Fibroblast of skin of abdomen (primary cell): ENCODE measurements at places on chromosomes 5 and 9.

DNA sequence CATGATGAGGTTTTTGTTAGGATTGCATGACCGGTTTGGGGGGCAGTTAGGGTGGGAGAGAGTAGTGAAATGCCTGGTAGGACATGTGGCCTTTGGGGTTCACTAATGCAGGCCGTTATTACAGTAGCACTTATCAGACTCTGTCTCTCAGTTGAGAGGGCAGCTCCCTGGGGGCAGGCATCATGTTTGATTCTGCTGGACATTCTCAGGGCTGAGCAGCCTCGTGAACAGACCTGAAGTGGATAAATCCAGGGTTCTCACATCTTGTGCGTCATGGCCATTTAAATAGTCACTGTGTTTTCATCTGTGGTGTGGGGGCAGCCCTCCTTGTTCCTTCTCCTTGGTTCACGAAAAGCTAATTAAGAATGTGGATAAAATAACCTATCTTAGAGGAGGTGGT is 18.9 kb downstream of the KCNN2 start:
- DNase-seq: no peak

DNA sequence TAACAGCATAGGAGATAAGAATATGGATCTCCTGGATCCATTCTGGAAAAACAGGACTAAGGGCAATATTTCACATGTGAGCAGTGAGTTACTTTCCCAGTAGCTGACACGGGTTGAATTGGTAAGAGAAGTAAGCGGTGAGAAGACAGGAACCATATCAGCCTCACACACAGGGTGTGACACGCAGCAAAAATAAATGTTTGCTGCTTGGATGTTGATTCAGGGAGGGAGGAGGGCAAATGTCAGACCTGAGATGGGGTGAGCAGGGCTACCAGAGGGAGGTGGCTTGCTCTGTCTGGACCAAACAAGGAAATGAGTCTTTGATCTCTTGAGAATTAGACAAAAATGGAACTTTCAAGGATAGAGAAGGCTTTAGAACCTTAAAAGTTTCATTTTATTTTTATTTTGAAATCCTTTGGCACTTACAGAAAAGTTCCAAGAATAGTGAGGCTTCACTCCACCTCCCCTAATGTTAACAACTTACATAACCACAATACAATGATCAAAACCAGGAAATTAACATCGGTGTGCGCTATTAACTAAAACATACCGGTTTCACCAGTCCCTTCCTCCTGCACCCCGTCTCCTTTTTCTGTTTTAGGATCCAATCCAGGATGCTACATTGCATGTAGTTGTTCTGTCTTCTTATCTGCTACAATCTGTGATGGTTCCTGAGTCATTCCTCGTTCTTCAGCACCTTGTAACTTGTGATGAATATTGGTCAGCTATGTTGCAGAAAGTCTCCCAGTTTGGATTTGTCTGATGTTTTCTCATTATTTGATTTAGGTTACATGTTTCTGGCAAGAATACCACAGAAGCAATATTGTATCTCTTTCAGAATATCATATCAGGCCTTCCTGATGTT is 20.5 kb upstream of the ARHGEF28 start:
- DNase-seq: no peak

GRCh38 chr9:130419521-130420035 is 25.2 kb upstream of the ASS1 start:
- no peak for DNase-seq

DNA sequence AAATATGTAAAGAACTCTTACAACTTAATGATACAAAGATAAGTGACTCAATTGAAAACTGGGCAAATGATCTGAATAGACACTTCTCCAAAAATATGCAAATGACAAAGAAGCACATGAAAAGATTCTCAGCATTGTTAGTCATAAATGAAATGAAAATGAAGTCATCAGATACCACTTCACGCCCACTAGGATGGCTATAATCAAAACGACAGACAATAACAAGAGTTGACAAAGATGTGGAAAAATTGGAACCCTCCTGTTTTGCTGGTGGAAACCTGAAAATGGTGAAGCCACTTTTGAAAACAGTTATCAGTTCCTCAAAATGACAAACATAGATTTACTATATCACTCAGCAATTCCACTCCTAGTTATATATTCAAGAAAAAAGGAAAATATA is 7.9 kb upstream of the SYK start:
- DNase-seq: no peak

- DNase-seq: peak; percentile 59
Observed at GRCh38 chr5:143775258-143775657, 36.7 kb upstream of the HMHB1 start.

DNA sequence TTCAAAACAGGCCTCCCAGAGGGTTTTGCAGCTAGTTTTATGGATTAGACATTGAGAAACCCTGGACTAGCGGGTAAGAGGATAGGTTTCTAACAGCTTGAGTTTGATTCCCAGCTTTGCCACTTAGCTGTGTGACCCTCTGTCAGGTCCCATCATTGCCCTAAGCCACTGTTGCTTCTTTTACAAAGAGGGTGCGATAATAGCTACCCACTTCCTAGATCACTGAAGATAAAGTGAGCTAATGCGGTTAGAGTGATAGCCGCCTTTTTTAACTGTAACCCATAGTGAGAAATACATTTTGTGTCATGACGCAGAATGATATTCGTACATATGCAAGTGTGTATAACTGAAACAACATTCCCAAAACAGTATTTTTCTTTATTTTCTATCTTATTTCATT is 40.3 kb downstream of the CSF1R start:
- no peak for DNase-seq

DNA sequence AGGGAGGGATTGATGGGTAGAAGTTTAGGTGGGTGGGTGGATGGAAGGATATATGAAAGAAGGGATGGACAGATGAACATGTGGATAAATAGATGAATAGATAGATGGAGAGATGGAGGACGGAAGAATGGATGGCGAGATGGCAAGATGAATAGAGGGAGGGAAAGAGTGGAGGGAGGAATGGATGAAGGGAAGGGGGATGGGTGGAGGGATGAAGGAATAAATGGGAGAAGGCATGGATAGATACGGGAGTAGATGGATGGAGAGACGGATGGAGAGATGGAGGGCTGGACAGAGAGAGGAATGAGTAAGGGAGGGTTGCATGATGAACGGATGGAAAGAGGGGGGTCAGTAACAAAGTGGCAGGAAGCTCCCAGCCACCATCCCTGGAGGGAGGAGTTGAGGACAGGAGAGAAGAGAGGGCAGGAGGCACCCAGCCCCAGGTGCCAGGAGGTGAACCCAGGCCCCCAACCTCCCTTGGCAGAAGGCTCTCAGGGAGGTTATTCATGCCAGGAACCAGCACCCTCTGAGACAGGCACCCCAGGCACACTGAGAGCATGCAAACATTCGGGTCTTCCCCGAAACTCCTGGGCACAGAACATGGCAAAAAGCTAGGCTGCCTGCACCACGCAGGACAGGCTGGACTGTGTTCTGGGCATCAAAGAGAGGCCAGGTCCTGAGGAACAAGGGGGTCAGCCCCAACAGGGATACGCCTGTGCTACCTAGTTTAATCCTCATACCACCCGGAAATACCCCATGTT is 9.1 kb downstream of the SARDH start:
- no peak for DNase-seq

GRCh38 chr9:98867103-98867428 is 59.6 kb downstream of the GALNT12 start:
- no peak for DNase-seq

DNA sequence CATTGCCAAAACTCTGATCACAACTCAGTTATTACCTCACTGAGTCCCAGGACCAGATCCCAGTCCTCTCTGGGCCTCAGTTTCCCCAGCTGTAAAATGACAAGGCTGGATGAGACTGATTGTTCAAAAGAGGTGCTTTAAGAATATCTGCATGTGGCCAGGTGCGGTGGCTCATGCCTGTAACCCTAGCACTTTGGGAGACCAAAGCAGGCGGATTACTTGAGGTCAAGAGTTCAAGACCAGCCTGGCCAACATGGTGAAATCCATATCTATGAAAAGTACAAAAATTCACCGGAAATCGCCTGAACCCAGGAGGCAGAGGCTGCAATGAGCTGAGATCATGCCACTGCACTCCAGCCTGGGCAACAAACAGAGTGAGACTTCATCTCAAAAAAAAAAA is 8.3 kb downstream of the ATOX1 start:
- DNase-seq: no peak

- no peak for DNase-seq
Observed at GRCh38 chr5:14879393-14879792, 7.8 kb upstream of the ANKH start.

DNA sequence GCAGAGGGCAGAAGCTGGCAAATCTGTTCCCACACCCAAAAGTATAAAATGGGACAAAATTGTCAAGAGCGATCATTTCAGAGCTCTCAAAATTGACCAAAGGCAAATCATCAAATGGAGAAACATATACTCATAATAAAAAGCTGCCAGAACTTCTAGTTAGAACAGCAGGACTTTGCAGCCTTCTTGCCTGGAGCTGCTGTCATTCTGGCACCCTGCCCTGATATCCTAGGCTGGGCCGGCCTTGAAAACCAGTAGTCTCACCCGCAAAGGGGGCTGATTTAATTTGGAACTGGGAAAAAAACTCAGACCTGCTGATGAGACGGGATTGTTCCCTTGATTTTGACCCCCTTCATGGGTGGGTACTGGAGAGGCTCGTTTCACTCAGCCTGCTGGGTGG is 18.5 kb downstream of the OR2V1 start:
- DNase-seq: no peak

DNA sequence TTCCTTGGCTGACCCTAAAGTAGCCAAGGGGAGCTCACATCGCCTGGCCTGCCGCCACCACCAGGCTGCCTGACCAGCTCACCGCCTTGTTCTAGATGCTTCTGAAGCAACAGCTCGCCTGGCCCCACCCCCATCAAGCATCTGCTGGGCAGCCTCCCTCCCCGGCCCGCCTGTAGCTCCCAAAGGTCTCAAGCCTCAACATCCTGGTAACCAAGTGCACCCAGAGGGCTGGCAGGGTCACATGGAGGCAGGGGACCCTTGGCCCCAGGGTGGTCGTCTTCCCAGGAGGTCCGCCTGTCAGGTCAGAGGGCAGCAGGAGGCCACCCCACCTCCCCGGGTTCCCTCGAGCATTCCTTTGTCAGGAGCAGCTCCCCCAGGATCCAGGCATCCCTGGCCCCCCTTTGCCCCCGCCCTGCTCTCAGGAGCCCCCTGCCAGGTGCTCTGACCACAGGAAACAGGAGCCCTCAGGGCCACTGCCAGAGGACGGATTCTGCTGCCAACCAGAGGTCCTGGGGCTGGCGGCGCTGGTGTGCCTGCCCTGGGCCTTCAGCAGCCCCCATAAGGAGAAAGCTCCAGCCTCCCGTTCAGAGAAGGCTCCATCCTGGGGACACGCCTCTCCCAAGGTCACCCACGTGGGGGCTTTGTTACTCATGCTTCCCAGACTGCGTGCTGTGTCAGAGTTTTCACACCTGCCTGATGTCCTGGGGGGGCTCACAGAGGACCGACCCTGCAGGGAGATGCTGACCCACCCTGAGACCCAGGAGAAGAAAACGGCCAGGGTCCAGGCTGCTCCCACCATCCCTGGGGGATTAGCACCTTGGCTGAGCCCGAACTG is 3.5 kb upstream of the LRRC14B start:
- no peak for DNase-seq

- DNase-seq: no peak
Observed at GRCh38 chr9:93902780-93903655, 52.1 kb downstream of the BARX1 start.

DNA sequence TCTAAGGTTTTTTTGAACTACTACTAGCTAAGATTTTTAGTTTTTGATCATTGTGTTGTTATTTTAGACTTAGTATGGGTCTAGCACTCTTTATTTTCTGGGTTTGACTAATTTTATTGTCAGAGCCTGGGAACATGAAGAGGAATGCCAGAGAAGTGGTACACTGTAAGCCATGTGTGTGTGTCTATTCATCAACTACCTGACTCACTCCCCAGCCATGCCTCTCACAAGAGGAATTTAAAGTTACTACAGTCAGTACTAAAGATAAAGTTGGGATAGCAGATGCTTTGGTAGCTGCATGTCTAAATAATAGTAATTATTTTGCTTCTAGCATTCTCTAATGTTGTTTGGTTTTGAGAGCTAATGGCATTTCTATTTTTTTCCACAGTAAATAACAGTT is 264.8 kb downstream of the CSNK1G3 start:
- DNase-seq: peak; percentile 86

- no peak for DNase-seq
Observed at GRCh38 chr9:105673850-105674387, 11.7 kb downstream of the TAL2 start.

DNA sequence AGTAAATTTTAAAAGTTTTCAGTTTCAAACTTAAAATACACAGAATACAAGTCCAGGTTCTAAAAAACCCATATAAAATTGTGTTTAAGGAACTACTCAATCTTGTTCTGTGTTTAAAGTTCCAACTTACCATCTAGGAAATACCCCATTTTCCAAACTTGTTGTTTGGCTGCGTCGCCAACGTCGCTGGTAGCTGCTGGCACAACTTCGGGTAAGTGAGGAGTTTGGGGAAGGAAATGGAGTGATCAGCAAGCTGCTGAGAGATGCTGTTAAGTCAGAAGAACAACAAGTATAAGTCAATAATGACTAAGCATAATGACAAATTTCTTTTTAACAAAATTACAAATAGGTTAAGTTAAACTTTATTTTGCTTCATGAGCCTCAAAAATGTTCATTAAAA is 71.3 kb upstream of the RAPGEF6 start:
- no peak for DNase-seq

- DNase-seq: no peak
Observed at GRCh38 chr5:132998556-132998955, 27.8 kb downstream of the ZCCHC10 start.

GRCh38 chr5:131297886-131298285 is 34.0 kb downstream of the CDC42SE2 start:
- no peak for DNase-seq

- no peak for DNase-seq
Observed at GRCh38 chr5:148471379-148471778, 87.6 kb downstream of the FBXO38 start.

DNA sequence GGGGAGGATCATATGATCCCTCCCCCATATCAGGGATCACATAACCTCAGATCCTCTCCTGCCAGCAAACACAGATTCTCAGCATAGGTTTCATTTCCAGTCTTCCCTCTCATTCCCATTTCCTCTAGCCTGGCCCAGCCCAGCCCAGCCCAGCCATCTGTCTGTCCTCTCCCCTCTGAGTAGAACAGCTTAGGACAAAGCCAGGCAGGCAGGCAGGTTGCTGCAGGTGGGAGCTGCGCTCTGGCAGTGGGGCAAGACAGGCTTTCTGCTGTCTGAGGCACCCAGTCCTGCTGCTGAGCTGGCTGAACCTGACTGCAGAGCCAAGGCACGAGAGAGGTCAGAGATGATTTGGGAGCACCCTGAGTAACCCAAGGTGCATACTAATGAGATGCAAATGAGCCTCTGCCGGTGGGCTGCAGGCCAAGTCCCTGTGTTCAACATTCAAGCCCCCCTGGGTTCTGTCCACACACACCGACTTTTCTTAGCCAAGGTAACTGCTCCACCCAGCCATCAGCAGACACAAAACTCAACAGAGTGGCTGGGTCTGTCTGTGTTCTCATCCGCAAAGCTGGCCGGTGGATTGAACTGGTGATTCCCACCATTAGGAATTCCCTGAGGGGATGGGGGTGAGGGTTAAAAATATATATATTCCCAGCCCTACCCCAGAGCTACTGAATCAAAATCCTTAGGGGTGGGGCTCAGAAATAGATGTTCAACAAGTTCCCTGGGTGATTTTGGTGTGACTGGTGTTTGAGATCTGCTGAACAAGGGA is 9.1 kb downstream of the FAT2 start:
- no peak for DNase-seq

- no peak for DNase-seq
Observed at GRCh38 chr5:160565376-160565775, 143.7 kb downstream of the PTTG1 start.

- no peak for DNase-seq
Observed at GRCh38 chr5:178180141-178180863, 6.9 kb downstream of the GMCL2 start.
